ENCODE measurements at places on chromosomes 1 and 21. TPM values are rescaled to one million over a fixed set of nuclear protein-coding genes. Genes with fewer than 3 reads are reported as not detected.

GRCh38 chr1:88237058-88237457 lies 447.0 kb upstream of the PKN2 start:
- no peak overlapping the region for H3K4me3 ChIP-seq
- H3K27ac ChIP-seq = no peak overlapping the region

DNA sequence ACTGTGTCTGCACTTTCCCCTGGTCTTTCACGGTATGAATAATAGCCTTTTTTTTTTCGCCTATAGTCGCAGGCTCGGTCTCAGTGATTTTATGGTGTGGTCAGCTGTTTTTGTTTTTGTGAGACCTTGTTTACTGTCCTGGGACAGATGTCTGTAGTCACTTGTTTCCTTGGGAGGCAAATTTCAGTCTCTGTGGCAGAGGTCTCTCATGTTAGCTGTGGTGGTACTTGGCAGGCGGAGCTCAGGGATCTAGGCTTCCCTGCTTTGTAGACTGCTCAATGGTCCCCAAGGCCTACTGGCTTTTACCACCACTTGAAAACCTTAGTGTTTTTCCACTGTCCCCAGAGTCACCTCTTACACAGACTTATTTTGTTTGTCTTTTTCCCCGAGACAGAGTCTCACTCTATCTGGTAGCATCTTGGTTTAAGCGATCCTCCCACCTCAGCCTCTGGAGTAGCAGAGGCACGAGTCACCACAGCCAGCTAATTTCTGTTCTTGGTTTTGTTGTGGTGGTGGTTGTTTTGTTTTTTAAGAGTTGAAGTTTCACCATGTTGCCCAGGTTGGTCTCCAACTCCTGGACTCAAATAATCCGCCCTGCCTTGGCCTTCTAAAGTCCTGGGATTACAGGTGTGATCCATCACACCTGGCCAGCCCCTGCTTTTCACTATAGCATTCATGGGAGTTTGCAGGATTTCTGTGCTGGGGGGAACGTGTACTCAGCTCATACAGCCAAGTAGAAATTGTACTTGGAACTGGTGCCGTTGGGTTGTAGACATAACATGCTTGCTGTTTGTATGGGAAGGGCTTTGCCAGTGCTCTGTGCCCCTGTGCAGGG lies 10.3 kb downstream of the RNU1-2 start:
- no peak overlapping the region for H3K4me3 ChIP-seq
- no peaks in the 10 kb centered on the region for H3K27me3 ChIP-seq
- no peak for DNase-seq

DNA sequence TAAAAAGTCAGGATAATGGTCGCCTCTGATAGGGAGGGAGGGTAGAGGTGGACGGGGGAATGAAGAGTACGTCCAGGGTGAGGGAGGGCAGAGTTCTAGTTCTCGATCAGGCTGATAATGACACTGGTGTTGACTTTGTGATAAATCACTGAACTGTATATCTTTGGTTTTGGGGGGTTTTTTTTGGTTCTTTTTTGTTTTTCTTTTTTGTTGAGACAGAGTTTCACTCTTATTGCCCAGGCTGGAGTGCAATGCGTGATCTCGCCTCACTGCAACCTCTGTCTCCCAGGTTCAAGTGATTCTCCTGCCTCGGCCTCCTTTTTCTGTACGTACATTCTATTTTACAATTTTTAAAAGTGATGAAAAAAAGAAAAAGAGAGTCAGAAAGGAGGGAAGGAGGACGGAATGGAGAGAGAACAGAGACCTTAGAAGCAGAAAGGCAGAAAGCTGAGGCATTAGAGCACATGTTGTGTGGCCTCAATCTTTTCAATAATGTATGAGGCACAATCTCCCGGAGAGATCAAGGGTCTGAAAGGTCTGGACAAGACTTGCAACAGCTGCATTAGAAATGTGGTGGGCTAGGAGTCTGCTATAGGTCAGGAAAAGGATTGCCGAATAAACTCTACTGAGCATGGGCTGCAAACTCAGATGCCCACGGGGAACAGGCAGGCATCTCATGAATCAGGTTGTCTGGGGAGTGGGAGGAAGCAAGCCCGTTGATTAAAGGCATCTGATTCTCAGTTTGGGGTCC lies 174.8 kb downstream of the TOMM20 start:
- DNase-seq = no peak
- H3K4me1 ChIP-seq = peaks cover 25% of the 10 kb centered on the region
- no peak overlapping the region for H3K27ac ChIP-seq
- no peaks in the 10 kb centered on the region for H3K27me3 ChIP-seq
- no peak overlapping the region for H3K4me3 ChIP-seq

GRCh38 chr1:242877229-242877628 lies 352.7 kb upstream of the PLD5 start:
- H3K4me1 ChIP-seq = no peaks in the 10 kb centered on the region
- no peak overlapping the region for H3K27ac ChIP-seq
- no peaks in the 10 kb centered on the region for H3K36me3 ChIP-seq
- no peak for DNase-seq
- H3K4me3 ChIP-seq = no peak overlapping the region

CYP4B1 gene
- 97.4 TPM for total RNA-seq

NLRP3 gene
- total RNA-seq = 0.55 TPM

CYP4A11 gene
- total RNA-seq = 0.91 TPM

PGLYRP4 gene
- total RNA-seq = not detected
